ENCODE measurements at places on chromosomes 5 and 9. TPM values are rescaled to one million over a fixed set of nuclear protein-coding genes. Genes with fewer than 3 reads are reported as not detected.
A peak's percentile ranks its signal among the peaks of the same experiment; 100 is the strongest.

Gene DMGDH
- total RNA-seq, result not detected

Gene IRX2
- 7.0 TPM for total RNA-seq

Gene PLK2
- 260 TPM for total RNA-seq

Gene ACOT12
- not detected for total RNA-seq

Gene SPEF2
- total RNA-seq, result 3.9 TPM

Gene PNPLA7
- total RNA-seq, result 2.9 TPM

DNA sequence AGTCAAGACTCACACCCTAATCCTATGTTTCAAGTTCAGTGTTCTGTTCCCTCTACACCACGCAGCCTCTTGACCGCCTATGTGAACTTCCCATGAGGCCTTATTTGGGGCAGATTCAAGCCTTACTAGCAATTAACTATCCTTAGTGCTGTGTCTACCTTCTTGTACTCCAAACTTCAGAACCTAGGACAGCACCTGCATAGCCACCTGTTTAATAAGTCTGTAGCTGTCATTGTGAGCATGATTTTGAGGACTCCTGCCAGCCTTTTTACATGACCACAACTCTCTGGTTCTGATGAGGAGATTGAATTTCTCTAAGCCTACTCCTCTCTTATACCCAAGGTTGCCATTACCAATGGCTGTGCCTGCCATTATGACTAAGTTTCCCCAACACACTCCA lies 50.8 kb upstream of the PCSK1 start:
- DNase-seq, result peak; percentile 47

DNA sequence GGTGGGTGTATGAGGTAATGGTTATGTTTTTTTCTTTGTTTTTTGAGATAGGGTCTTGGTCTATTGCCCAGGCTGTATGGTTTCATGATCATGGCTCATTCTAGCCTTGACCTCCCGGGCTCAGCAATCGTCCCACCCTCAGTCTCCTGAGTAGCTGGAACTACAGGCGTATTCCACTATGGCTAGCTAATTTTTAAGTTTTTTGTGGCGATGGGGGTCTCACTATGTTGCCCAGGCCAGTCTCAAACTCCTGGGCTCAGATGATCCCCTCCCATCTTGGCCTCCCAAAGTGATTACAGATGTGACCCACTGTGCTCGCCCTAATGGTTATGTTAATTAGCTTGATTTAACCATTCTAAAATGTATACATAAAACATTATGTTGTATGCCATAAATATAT lies 5.6 kb downstream of the CNTLN start:
- DNase-seq, result no peak

GRCh38 chr9:34712140-34712539 lies 2.2 kb upstream of the CCL21 start:
- no peak for DNase-seq

DNA sequence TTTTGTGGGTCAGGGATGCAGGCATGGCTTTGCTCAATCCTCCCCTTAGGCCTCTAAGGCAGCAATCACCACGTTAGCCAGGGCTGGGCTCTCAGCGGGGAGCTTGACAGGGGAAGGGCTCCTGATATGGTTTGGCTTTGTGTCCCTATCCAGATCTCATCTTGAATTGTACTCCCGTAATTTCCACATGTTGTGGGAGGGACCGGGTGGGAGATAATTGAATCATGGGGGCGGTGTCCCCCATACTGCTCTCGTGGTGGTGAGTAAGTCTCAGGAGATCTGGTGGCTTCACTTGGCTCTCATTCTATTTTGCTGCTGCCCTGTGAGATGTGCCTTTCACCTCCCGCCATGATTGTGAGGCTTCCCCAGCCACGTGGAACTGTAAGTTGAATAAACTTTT lies 11.5 kb upstream of the IRX4 start:
- DNase-seq, result no peak

DNA sequence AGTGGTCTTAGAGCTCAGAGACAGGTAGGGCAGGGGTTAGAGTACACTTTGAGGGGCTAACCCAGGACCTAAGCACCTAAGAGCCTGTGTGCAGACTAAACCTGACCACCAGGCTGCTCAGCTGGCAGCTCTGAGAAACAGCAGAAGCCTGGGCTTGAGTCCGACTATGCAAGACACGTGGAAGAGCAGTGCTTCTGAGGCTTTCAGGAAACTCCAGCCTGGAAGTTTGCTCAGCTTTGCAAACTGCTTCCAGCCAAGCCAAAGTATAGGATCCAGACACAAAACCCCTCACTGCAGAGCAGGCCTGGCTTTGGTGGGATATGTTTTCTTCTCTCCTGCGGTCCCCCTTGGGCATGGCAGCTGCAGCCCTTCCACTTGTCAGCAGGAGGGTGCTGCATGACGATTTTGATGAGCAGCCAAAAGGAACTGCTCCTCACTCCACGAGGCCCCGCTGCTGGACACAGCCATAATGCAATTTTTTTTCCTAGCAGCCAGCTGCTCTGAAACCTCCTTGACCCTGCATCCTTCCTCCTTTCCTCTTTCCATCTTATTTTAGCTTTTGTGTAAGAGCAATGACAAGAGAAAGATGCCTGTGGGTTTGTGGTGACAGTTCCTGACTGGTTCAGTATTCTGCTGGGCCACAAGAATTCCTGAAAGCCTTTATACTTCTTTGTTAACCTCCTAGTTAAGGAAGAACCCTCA lies 123.1 kb downstream of the LIFR start:
- peak; percentile 95 for DNase-seq

DNA sequence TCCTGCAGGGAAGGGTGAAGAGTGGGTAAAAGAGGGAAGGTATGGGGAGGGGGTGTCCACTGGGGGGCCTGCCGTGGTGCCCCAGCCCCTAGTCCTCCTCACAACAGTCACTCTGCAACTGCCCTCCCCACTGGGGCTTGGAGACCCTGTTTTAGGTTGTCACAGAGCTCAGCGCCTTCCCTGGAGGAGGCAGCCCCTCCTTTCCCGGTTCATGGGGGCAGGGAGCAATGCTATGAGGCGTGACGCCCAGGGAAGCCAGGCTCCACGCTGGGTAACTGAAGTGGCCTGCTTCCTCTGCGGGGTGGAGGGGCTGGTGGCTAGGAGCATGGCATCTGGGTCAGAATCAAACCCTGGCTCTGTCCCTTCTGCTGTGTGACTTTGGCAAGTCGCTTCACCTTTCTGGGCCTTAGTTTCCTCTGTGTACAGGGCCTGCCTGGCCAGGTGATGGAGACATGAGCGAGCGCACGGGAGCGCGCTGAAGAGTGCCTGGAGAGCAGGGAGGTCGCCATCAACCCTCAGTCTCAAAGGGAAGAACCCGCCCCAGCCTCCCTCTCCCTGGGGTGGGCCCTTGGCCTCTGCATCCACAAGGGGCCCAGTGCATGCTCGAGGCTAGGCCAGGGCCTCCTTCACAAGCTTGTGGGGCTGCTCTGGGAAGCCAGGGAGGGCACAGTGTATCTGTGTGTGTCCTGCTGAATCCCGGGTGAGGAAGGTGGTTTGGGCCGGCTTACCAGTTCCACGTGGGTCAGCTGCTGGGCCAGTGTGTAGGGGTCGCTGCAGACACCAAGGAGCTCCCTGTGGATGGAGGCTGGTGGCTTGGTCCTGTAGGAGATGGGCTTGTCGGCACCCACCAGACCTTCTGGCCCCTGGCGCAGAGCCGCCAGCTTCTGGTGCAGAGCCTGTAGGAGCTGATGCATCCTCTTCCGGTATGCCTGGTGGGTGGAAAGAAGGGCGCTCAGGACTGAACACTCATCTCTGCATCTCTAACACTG lies 56.4 kb upstream of the RNF130 start:
- DNase-seq, result no peak

DNA sequence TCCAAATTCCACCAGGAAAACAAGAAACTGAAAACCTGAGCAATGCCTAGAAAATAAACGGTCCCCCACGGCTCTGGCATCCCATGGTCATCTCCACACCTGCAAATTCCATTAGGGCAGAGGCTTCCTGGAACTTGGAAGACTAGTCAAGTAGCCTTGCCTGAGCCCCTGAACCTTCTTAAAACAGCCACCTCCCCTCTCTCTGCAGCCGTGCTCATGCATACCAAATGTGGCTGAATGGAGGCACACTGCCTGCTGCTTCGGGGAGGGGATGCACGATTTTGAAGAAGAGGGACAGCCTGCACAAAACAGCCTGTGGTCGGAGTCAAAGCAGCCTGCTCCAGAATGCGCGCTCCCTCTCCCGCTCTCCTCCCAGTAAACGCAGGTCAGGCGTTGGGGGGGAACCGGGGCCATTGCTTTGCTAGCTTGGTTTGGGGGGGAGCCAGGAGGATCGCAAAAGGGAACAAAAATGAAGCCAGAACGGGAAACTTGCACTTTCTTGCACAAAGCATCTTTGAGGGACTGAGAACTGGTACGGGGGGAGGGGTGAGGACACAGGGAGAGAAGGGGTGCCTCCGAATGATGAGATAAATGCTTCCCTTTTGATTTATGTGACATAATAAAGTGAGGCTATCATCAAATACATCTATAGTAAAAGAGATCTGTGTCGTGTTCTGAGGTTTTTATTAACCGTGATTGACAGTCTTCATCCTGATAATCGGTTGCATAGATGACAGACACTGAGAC lies at the start of gene TRPM3:
TSS of gene TRPM3 (minus strand) at position 347 of the 747 bp plus-strand sequence. CDS start at position 80, 267 bp downstream.
- no peak for DNase-seq

GRCh38 chr5:149069711-149070110 lies 6.8 kb upstream of the SH3TC2 start:
- no peak for DNase-seq

- DNase-seq, result no peak
Measured at GRCh38 chr5:1666221-1666620, 133.4 kb downstream of the MRPL36 start.

DNA sequence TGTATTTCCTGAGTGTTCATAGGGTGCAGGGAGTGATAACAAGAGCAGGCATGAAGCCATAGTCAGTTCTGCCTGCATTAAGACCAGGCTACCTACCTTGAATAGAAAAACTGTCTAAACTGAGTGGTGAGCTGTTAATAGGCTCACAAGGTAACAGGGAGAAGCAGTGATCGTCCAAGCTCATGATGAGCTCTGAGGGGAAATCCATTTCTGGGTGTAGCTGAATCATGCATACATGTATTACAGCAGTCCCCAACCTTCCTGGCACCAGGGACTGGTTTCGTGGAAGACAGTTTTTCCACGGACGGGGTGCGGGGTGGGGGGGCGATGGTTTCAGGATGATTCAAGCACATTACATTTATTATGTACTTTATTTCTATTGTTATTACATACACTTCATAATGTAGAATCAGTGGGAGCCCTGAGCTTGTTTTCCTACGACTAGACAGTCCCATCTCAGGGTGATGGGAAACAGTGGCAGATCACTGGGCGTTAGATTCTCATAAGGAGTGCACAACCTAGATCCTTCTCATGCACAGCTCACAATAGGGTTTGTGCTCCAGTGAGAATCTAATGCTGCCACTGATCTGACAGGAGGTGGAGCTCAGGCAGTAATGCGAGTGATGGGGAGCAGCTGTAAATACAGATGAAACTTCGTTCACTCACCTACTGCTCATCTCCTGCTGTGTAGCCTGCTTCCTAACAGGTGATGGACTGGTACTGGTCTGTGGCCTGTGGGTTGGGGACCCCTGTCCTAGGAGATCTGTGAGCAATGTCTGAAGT lies 100.0 kb upstream of the IL6ST start:
- no peak for DNase-seq

- peak; percentile 16 for DNase-seq
Measured at GRCh38 chr5:167049043-167049663, 1242.3 kb upstream of the WWC1 start.

DNA sequence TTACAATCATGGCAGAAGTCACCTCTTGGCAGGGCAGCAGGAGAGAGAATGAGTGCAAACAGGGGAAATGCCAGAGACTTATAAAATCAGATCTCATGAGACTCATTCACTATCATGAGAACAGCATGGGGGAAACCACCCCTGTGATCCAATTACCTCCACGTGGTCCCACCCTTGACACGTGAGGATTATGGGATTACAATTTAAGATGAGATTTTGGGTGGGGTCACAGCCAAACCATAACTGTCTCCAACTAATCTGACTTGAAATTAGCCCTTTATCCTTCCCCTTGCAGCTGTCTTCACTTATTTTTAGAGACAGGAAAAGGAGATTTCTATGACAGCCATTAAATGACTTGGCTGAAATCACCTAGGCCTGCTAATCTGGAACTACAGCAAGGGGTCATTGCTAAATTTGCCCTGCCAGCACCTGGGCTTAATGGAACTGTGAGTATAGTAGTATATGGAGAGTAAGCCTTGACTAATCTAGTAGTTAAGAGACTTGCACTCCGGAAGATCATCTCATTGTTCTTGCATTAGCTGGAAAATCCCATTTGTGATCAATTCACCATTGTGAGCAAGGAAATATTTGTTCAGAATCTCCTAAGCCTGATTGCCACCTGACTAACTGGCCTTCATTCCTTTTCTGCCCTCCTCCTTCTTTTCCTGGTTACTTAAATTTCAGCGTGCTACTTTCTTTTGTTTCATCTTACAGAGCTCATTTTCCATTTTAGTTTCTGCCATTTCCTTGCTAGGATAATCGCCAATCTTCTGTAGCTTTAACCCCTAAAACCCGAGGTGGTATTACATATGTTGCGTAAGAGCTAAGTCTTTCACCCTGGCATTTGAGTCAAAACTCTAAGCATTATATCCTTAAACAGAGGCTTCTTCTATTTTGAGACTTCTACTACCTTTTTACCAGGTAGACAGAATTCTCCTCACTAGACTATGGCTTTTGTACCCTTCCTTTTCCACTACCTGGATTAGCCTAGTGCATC lies 65.3 kb upstream of the RUSC2 start:
- no peak for DNase-seq

DNA sequence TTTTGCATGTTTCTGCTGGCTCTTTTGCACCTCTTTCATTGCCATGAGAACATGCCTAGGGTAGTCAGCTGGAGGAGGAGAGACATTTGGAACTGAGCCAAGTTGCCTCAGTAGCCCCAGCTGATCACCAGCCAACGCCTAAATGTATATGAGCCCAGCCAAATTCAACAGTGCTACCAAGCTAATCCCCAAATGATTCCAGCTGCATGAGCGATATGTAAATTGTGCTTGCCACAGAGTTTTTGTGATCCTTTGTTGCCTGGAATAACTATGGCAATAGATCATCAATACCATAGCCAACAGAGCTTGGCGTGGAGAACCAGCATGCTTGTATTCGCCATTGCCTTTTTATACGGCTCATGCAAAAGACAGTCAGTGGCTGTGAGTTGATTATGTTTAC lies 110.5 kb downstream of the PRDM6 start:
- no peak for DNase-seq

DNA sequence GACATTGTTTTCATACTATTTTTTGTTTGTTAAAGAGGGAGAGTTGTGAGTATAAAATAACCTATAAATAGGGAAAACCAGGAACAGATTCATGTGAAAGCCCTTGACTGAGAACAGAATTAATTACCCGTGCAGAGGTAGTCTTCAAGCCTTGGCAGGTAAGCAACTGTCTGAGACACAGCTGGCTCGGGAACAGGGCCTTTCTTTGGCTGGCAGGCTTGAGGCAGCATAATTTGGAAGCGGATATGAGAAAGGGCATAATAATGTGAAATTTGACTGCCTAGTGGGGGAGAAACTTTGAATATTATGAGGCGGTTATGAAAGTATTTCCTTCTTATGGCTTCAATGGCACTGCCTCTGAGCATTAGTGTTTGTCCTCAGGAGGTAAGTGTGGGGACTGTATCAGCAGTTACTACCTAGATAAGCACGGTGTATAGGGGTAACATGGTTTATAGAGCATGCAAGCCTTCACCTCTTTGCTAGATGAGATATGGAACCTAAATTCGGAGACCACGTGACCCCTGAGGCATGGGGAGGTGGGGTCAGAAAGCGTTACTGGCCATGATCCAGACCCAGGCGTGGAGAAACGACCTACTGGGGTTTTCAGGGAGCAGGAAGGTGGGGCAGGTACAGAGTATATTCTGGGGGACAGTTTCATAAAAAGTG lies 210.2 kb upstream of the GAS1 start:
- peak; percentile 30 for DNase-seq
